ENCODE measurements at places on chromosomes 11 and 22. TPM values are rescaled to one million over a fixed set of nuclear protein-coding genes. Genes with fewer than 3 reads are reported as not detected.

SLC22A12 gene
- not detected for polyA plus RNA-seq

INPPL1 gene
- 156 TPM for polyA plus RNA-seq

PGR gene
- not detected for polyA plus RNA-seq

C22orf31 gene
- not detected for polyA plus RNA-seq

GDPD4 gene
- not detected for polyA plus RNA-seq

MMP26 gene
- not detected for polyA plus RNA-seq

OR51G1 gene
- polyA plus RNA-seq = not detected

TEX54 gene
- 3.0 TPM for polyA plus RNA-seq

MMP12 gene
- polyA plus RNA-seq = not detected

APOBEC3H gene
- polyA plus RNA-seq = 0.77 TPM

CSF2RB gene
- not detected for polyA plus RNA-seq

RAB36 gene
- 7.1 TPM for polyA plus RNA-seq
